ENCODE measurements at places on chromosomes 11 and 22.

- DNase-seq: no peak
Measured at GRCh38 chr11:46856605-46857343, 10.7 kb upstream of the CKAP5 start.

DNA sequence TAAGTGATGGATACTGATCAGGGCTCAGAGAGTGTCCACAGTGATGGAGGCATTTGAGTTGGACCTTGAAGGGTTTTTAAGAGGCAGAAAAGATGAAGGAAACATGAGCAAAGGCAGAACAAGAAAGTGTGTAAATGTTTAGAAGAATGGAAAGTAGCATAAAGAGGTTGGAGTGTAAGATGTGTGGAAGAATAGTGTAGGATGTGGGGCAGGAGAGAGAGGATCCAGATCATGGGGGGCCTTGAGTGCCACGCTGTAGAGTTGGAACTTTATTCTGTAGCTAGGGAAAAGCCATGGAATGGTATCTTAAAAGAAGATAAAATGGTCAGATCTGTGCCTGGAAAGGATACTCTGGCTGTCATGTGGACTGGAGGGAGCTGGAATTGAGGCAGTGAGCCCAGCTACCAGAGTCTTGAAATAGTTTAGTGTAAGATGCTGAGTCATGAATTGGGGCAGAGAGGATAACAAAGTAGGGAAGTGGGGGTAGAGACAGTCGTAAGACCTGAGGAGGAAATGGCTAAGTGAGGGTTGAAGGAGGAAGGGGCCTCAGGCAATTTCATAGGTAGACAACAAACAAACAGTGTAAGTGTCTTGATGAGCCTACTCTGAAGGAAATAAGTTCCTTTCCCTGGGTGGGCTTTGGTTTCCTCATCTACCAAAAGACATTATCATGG, 6.7 kb downstream of the KCNE3 start:
- no peak for DNase-seq

- DNase-seq: no peak
Measured at GRCh38 chr22:33109514-33110430, 51.6 kb upstream of the SYN3 start.

DNA sequence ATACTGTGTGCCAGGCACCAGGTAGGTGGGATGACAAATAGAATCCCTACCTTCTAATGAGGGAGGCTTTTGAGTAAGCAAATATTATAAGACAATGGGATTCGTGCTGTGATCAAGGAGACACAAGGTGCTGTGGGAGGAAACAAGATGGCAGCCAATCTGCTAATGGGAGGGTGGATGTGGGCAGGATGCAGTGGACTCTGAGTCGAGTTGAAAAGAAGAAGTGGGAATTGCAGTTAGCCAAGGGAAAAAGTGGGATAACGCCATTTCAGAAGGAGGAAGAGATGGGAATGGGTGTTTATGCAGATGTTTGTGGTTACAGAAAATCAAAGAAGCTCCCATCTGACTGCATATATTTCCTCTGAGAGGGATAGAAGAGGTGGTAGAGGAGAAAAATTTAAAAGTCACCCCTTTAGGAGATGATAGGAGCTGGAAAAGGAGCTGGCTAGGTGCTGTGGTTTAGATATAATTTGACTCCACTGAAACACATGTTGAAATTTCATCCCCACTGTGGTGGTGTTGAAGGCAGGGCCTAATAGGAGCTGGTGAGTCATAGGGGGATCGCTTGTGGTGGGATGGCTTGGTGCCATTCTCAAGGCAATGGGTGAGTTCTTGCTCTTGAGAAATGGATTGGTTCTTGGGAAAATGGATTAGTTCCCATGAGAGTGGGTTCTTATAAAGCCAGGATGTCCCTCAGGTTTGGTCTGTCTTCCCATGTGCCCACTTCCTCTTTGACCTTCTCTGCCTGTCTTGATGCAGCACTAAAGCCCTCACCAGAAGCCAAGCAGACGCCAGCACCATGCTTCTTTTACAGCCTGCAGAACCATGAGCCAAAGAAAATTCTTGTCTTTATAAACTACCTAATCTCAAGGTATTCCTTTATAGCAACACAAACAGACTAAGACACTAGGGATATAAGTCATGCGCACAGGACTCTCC, 30.0 kb upstream of the POU2AF1 start:
- no peak for DNase-seq

GRCh38 chr11:85525686-85526085, 101.5 kb downstream of the DLG2 start:
- DNase-seq: no peak

DNA sequence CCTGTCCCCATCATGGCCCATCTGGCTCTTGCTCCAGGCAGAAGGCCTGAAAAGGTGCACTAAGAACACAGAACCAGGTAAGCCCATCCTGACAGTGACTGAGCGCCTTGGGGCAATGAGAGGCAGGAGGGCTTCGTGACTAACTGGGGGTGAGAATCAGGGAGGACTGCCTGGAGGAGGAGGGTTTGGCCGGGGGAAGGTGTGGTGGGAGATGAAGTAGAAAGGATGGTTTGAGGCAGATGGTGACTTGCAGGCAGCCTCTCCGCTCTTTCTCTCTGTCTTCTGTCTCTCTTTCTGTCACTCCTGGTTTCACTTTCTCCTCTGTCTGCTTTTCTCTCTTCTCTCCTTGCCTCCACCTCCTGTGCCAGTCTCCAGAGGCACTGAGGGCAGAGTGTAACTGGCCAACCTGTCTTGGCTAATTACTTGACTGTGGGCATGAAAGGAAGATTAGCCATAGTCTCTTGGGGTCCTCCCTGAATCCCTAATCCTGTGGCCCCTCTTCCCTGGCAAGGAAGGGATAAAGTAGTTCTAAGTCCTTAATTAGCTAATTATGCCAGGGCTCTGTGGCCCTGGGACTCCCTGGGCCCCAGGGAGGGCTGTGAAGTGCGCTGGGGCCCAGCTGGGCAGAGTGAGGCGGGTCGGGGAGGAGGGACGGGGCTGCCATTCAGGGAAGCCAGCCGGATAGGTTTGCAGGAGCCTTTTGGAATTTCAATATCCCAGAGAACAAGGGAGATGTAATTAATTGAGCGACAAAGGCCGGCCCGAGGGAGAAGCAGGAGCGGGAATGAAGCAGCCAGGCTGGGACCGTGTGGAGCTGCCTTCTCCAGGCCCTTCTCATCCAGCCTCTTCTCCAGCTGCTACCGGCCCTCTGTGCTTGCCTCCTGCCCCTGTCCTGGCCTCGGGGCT, 61.1 kb downstream of the CACNA1I start:
- no peak for DNase-seq

GRCh38 chr11:87038235-87038977, 672 bp downstream of the TMEM135 start:
- DNase-seq: no peak

DNA sequence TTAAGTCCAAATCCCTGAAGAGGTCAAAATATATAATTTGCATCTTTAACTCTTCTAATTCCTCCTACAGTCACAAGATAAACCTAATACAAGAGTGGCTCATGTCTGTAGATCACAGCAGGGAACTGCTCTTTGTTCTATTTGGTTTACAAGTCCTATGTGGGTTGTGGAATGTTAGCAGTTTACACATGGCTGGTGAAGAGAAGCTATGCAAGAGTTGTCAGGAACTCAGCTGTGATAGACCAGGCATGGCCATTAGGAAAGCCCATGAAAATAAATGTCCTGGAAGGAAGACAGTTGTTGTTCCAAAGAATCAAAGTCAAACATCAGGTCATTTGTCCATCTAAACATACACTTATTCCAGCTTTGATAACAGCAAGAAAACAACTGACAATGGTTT, 312.4 kb upstream of the PITPNB start:
- DNase-seq: no peak

- DNase-seq: peak; percentile 89
Measured at GRCh38 chr22:41576877-41577276, 12.8 kb downstream of the PMM1 start.

DNA sequence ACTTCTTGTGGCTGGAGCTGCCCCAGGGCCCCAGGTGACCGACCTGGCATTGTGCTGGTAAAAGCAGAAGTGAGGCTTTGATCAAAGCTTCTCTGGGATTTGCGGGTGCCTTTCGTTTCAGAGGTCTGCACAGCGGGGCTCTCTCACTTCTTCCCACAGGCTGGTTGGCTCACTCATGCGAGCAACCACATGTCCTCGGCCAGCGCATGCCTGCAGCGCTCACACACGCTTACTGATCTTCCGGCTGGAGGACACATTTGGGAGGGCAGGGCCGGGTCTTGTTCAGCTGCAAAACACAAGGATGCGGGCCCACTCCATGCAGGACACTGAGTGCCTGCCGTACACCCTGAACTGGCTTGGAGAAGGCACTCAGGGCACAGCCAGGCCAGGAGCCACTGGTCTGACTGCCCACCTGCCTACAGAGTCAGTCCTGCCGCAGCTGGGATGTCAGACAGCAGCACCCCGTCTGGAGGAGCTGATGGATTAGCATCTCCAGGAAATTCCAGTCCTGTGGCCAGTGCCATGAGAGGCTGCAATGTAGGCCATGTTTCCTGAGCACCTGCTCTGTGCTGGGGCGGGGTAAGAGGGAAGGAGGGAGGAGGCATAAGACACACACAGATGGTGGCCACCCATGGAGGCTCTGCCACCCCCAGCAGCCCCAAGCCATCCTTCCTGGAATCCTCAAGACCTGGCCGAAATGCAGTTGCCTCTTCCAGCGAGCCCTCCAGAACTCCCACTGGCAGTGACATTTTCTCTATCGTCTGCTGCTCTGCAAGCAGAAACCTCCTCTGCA, 1383.2 kb downstream of the BRD1 start:
- no peak for DNase-seq

- no peak for DNase-seq
Measured at GRCh38 chr22:38235240-38235850, 33.6 kb downstream of the MAFF start.

DNA sequence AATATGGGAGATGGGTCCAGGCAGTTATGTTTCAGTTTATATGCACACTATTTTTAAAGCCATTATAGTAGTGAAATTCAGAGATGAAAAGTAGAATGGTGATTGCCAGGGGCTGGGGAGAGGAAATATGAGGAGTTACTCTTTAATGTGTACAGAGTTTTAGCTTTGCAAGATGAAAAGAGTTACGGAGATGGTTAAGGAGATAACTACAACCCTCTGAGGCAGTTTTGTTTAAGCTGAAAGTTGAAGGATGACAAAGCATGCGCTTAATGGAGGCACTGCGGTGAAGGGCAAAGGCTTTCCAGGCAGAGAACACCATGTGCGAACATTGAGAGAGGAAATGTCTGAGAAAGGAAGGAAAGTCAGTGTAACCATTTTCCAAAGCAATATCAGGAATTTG, 18.2 kb upstream of the BMAL1 start:
- DNase-seq: no peak

DNA sequence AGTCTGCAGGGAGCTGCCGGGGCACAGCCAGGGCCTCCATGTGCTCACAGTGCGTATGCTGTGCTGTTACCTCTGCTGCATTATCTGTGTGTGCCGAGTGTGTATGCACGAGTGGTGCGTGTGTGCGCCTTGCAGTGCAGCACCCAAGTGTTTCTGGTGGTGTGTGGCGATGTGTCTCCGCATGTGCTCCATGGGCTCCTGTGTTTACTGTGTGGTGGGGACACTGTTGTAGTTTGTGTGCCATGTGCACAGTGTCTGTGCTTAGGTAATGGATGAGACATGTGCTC, 31.4 kb downstream of the KCNC1 start:
- DNase-seq: no peak

GRCh38 chr22:36022697-36023096, 5.9 kb downstream of the RBFOX2 start:
- DNase-seq: no peak

- DNase-seq: no peak
Measured at GRCh38 chr11:62554387-62555167, 8.0 kb upstream of the AHNAK start.

DNA sequence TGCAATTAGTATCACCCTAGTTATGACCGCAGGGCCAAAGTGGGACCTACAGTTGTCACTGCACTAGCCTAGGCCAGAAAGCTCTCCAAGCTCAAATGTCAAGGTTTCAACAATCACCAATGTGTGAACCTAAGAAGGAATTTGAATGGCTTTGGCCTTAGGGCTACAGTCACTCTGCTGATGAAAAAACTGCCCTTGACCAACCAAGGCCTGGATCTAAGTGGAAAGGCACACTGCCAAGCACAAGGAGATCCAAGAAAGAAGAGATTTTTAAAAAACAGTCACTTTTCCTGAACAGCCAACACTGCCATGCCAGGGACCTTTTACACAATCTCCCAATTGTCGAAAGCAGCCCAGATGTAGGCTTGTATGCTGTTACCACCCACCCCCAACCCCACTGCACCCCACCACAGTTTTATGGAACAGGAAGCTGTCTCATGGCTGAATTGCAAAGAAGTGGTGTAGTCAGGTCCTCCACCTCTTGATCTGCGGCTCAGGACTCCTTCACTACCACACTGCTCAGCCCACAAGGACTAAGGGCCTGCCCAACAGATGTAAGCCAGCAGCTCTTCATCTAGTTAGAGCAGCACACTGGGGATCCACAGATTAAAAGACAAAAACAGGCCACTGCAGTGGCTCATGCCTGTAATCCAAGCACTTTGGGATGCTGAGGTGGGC, 32.9 kb downstream of the SMCO4 start:
- no peak for DNase-seq

Data from H9 (cell line).